ENCODE measurements at places on chromosomes 2 and 18.

- no peak for DNase-seq
Observed at GRCh38 chr2:207849443-207849842, 79.7 kb upstream of the FZD5 start.

GRCh38 chr2:1374287-1374686 lies 39.0 kb upstream of the TPO start:
- DNase-seq, result no peak

GRCh38 chr2:219995991-219996765 lies 368.7 kb downstream of the SLC4A3 start:
- DNase-seq, result no peak

DNA sequence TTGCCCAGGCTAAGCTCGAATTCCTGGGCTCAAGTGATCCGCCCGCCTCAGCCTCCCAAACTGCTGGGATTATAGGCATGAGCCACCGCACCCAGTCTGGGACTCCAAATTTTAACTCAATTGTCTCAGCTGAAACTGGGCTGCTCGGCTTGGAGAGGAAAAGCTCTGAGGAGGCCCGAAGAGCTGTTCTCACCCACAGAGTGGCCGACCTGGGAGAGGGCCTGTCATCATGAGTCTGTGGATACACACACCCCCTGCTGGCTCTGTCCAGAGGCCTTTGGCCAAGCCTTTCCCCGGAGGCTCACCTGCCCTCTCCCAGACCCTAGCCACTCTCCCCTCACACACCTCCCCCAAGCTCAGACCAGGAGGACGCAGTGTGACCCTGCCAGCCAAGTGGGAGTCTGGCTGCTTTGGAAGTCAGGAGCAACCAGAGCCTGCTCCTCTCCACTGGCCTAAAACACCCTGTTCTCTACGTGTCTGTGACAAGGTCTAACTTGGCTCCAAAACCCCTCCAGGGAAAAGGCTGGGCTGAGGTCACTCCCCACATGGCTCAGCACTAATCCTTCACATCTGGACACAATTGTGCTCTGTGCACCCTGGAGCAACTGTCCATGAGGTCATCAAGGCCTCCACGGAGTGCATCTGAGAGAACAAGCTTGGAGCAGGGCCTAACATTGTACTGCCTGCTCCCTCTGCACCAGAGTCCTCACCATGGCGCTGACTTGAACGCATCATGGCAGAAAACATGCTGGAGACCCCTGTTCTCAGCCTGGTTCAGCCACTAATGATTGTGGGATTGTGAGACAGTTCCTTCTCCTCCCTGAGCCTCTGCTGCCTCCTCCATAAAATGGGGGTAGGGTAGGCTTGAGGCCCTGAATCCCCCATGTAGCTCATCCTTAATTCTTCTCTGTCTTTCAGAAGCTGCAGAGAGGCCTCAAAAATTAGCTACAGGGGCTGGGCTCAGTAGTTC lies 49.9 kb upstream of the RAB6C start:
- no peak for DNase-seq

DNA sequence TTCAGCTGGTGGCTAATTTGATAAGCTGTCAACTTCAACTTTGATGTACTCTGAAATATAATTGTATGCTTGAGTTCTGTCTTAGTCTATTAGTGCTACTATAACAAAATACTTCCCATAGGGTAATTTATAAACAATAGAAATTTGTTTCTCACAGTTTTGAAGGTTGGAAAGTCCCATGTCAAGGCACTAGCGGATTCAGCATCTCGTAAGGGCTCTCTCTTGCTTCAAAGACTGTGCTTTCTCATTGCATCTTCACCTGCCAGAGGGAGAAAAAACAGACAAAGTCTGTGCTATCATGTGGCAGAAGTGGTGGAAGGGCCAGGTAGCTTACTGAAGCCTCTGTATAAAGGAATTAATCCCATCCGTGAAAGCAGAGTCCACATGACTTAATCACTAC lies 409.2 kb downstream of the CDH7 start:
- DNase-seq, result no peak

DNA sequence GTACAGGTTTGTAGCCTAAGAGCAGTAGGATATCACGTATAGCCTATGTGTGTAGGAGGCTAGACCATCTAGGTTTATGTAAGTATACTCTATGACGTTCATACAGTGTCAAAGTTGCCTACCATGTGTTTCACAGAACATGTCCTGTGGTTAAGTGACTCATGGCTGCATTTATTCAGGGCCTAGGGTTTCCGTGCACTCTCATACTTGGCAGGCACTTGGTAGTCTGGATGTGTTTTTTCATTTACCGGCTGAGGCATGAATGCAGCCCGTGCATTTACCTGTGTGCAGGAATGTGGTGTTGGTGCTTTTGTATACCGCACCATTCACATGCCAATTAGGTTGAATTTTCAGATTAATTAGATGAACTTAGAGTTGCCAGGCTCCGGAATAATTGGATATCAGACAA lies 43.4 kb downstream of the MYL12B start:
- DNase-seq, result no peak

DNA sequence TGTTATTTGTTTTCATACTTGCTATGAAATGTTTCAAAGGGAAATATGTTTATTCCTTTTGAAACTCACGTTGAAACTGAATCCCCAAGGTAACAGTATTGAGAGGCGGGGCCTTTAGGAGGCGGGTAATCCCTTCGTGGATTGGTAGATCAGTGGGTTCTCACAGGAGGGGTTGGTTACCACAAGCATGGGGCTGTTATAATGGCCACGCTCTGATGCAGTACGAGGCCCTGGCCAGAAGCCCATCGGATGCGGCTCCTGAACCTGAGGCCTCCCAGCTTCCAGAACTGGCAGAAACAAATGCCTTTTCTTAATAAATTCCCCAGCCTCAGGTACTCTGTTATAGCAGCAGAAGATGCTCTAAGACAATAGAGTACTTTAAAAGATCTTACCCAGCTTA lies 135.7 kb downstream of the ASB1 start:
- DNase-seq, result no peak
